Stimulated activated CD8-positive, alpha-beta memory T cell treated with anti-CD3 and anti-CD28 coated beads, Interleukin-4, amount 100 ng/mL, for 4 hours (primary cell): ENCODE measurements at places on chromosomes 3 and 15.

- no peak for DNase-seq
Measured at GRCh38 chr3:49358884-49359225, 702 bp upstream of the GPX1 start.

- no peak for DNase-seq
Measured at GRCh38 chr3:123037015-123037375, 9.4 kb upstream of the SEMA5B start.

DNA sequence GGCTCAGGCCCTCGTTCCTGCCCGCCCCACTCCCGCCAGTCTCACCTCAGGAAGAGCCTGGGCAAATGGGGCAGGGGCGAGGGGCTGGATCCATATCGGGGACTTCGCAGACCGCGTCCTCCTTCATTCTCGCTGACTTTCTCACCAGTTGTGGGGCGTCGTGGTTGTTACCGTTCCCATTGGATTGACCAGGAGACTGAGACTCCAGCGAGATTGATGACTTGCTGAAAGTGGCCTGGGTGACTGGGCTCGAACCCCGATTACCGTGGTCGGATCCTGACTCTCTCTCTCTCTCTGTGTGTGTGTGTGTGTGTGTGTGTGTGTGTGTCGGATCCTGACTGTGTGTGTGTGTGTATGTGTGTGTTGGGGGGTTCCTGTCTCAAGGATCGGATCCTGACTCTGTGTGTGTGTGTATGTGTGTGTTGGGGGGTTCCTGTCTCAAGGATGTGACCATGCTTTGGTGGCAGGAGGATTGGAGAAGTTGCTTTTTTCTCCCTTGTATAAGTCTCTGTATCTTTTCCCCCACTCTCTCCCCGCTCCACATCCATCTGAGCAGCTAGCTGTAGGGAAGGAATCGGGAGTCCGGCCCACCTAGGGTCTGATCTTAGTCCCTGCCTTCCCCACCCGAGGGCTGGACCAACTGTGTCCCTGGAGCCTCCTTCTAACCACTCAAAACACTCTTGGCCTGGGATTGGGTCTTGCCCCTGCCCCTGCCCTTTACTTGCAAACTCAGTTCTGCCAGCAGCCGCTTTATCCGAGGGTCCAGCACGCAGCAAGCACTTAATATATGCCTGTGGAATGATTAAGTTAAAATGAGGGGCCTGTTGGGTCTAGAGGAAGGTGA is 603 bp downstream of the PLEKHO2 start:
- no peak for DNase-seq

- no peak for DNase-seq
Measured at GRCh38 chr3:61562721-61563312, 1.4 kb downstream of the PTPRG start.

- DNase-seq = no peak
Measured at GRCh38 chr3:127426444-127427153, 138.8 kb upstream of the PRR20G start.

DNA sequence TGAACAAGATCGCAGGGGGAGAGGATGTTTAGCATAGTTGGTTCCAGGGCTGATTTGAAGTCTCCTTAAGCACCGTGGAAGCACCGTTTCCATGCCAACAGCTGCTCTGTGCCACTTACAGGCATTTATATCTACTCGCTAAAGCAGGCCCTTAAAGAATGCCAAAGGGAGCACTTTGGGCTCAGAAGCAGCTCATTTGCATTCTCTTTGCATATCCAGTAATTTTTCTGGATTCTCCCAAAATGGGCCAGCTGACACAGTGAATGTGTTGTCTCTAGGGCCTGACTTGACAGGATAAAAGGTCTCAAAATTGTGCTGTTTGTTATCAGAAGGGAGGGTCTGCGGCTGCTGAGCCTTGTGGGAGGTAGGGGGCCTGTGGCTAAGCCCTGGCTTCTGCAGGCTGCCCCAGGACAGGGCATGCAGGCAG is 138.6 kb downstream of the FBLN2 start:
- DNase-seq = no peak
